Fibroblast of mammary gland (primary cell): ENCODE measurements at places on chromosomes 6 and 20.

DNA sequence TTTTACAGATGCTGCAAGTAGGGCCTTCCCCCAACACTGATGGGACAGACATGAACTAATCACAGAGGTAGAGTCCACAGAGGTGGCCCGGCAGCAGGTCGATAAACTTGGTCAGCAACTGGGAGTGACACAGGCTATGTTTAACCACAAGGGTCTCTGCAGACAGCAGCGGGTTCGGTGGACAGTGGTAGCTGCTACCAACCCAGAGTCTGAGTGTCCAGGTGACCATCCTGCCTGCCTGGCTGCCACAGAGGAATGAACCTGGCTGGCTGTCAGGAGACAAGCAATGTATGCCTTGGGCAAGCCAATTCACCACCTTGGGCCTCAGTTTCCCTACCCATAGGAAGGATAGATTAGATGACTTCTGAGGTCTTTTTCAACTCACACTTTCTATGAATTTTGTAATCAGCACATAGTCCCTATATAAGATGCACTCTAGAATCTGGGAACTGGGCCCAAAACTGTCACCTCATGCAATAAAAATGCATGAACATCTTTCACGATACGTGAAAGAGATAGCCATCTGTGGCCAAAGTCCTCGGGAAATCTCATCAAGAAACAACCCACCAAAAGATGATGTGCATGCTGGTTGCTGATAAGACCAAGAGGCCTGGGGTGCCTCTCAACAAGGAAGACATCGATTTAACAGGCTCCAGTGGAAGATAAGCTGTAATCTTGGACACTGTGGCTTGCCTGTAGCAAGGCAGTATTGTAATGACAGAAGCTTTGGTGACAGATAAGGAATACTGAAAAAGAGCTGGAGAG, 30.5 kb downstream of the MDGA1 start:
- DNase-seq = peak; percentile 45

GRCh38 chr6:126385536-126385935, 45.6 kb downstream of the CENPW start:
- DNase-seq = no peak

- DNase-seq = no peak
Observed at GRCh38 chr20:14049111-14049510, 53.8 kb downstream of the MACROD2 start.

GRCh38 chr6:36345681-36346466, 9.2 kb upstream of the BNIP5 start:
- DNase-seq = no peak

DNA sequence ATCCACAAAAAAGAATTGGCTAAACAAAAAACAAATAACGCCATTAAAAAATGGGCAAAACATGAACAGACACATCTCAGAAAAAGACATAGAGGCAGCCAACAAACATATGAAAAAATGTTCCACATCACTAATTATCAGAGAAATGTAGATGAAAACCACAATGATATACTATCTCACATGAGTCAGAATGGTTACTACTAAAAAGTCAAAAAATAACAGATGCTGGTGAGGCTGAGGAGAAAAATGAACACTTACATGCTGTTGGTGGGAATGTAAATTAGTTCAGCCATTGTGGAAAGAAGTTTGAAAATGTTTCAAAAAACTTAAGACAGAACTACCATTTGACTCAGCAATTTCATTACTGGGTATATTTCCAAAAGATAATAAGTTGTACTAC, 430.1 kb upstream of the JAG1 start:
- no peak for DNase-seq

DNA sequence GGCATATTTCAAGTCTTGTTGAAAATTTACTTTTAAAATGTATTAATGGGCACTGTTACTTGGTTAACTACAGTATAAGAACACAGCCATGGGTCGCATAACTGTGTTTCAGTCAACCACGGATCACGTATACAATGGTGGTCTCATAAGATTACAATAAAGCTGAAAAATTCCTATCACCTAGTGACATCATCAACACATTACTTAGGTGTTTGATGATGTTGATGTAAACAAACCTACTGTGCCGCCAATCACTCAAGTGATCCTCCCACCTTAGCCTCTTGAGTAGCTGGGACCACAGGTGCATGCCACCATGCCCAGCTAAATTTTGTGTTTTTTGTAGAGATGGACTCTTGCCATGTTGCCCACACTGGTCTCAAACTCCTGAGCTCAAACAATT, 16.7 kb upstream of the ETV7 start:
- DNase-seq = no peak

DNA sequence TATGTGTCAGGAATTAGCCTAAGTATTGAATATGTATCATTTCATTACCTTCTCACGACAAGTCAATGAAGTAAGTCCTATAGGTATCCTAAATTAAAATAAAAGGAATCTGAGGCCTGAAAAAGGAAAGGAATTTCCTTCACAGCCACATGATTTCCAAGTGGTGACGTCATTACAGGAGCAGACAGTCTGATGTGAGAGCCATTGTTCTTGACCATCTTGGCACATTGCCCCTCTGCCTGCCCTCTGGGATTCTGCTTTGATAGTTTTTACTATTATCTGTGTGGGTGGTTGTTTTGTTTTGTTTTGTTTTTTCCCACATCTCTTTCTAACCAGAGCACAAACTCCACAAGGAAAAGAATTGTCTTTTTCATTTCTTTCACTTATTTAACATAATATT, 219.8 kb upstream of the UFL1 start:
- no peak for DNase-seq

DNA sequence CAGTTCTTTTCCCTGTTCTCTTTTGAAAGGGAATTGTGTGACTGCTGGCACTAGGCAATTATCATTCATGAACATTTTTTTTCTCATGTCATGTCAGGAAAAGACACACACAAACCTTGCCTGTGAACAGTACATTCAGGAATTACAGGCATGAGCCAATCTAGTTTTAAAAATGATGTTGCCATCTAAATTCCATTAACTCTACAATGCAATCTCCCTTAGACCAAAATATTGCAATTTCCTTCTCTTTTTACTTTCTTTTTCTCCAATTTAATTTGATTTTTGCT, 127.5 kb upstream of the STMND1 start:
- no peak for DNase-seq

DNA sequence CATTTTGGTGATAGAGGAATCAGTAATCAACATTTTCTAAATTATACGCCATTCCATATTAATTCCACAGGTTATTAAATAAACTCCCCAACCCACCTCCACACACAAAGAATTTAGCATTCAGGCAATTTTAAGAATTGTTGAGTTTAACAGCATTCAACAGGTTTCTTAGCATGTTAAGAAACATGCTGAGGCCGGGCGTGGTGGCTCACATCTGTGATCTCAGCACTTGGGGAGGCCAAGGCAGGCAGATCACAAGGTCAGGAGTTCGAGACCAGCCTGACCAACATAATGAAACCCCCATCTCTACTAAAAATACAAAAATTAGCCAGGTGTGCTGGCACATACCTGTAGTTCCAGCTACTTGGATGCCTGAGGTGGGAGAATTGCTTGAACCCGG, 64.0 kb upstream of the PHACTR2 start:
- no peak for DNase-seq

DNA sequence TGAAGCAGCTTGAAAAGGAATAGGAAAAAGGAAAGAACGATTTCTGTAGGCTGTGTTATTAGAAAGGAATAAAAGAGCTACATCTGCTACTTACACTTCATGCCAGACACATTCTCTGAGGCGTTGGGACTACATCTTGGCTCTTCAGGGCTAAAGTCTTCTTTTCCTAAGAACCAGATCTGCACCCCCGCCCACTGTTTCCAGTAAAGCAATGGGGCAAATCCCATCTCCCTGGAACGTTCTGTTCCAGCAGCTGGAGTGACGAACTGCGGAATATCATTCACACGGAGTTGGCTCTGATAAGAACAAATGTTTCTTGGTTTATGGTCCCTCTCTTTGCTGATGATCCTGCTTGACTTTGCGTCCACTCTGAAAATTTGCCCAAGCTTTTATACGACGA, 26.9 kb downstream of the FAM50B start:
- peak; percentile 76 for DNase-seq

DNA sequence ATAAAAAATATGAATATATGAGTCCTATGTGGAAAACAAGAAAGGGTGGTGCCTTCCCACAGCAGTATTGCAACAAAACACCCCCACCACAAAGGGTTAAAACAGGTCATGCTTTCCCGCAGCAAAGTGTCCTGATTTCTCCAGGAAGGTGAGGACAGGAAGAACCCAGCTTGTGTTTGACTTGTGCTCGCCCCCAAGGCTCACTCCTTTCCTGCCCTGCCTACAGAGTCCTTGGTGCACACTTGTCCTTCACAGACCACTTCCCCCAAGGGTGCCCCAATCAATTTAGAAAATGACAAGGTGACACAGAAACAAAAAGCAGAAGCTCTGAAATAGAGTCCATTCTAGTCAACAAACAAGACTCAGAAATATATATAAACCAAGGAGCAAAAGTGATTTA, 237.4 kb downstream of the PTPRK start:
- DNase-seq = no peak

- DNase-seq = peak; percentile 67
Observed at GRCh38 chr6:84798257-84798656, 33.9 kb upstream of the TBX18 start.

- DNase-seq = no peak
Observed at GRCh38 chr20:50009521-50010454, 27.0 kb downstream of the SNAI1 start.

DNA sequence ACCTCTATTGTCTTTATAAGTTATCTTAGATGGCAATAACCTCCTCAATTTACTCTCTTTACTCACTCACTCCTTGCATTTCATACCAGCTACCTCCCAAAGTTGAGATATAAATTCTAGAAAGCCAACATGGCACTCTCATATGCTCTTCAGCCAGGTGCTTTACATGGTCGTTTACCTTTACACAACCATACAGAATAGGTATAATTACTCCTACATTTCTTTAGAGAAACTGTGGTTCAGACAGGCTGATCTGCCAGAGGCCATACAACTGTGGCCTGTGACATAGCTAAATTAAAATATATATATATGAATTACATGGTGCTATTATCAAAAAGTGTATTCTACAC, 45.7 kb downstream of the HBS1L start:
- DNase-seq = no peak

DNA sequence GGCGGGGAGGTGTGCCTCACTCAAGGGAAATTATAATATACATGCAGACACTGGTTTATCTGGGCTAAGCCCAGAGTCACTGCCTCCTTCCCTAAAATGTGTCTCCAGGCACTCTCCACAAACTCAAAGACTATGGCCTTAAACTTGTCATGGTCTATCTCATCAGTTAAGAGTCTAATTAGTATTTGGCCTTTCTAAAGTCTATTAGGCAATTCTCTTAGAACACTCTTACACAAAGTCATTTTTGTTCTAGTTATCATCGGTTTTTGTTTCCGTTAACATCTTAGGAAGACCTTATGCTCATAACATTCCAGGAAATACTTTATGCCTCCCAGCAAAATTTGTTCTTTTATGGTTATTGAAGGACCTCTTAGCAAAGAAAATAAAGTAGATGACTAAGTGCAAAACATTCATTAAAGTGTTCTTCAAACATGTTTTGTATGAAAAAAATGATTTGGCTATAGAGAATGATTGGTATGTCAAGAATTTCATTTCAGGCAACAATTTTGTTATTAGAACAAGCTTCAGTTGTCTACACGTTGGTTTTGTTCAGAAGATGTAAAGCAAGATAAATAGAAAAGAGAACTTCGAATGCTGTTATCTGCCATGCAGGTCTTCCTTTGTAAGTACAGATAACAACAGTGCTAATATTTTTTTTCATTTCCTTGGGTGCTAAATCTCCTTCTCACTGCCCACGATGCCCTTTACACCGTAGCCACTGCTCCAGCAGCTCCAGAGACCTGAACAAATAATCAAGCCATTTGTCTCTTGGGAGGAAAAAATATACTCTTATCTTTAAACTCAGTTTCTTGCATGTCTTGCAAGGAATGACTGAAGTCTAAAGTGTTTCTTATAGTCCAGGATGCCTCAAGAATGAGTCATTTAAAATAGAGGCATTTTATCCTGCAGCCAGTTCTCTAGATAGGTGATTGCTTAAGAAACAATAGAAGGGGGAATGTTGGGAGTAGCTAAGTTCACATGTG, 170.4 kb downstream of the HTR1B start:
- DNase-seq = peak; percentile 64

GRCh38 chr6:136035378-136036070, 184.0 kb downstream of the PDE7B start:
- DNase-seq = peak; percentile 72

- DNase-seq = no peak
Observed at GRCh38 chr20:19289451-19289850, 77.0 kb downstream of the SLC24A3 start.

DNA sequence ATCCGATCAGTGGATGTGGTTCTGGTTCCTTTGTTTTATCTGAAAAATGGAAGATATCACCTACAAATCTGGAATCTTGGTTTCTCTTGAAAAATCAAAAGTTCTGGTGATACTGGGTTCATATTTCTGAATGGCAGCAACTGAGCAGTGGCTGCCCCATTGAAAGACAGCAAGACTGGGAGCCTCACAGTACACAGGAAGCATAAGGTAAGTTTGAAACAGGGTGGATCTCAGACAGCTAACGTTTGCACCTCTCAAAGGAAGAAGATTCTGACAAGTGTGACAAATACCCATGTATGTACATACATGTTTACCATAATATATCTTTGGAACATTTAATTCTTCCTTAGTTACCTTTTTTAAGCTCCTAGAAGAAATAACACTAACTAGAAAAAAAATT, at the start of gene SAMD3:
Gene SAMD3 (minus strand): TSS at position 177 of the 400 bp plus-strand sequence. CDS start 7,678 bp downstream, outside the sequence.
- no peak for DNase-seq

GRCh38 chr20:24158281-24158680, 169.7 kb upstream of the GGTLC1 start:
- no peak for DNase-seq

- peak; percentile 66 for DNase-seq
Observed at GRCh38 chr6:42226645-42227143, 9.0 kb upstream of the MRPS10 start.

- DNase-seq = peak; percentile 92
Observed at GRCh38 chr6:13760307-13761304, 49.0 kb upstream of the RANBP9 start.

GRCh38 chr6:110841266-110841665, 26.0 kb upstream of the CDK19 start:
- DNase-seq = no peak
